Ascending aorta (tissue), 2 donors: ENCODE measurements at places on chromosomes 4 and X. TPM values are rescaled to one million over a fixed set of nuclear protein-coding genes. Genes with fewer than 3 reads are reported as not detected.

STOX2 gene
- total RNA-seq: 41.7 TPM

GRCh38 chrX:38335382-38335781, 8.1 kb upstream of the RPGR start:
- no peak for DNase-seq

- no peak for DNase-seq
Observed at GRCh38 chr4:40301603-40302002, 33.5 kb upstream of the CHRNA9 start.

DNA sequence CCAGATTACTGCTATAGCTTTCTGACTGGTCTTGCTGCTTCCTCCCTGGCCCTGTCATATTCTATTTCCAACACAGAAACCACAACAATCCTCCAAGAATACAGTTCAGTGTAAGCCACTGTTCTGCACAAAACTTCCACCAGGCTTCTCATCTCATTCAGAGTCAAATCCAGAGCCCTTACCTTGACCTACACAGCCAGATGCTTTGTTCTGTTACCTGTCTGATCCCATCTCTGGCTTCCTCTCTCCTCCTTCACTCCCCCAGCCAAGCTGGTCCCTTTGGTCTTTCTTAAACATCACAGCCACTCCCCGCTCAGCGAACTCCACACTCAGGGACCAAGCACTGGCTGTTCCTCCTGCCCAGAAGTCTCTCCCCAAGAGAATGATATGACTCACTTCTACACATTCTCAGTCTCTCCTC, 84.8 kb upstream of the BMP2K start:
- no peak for DNase-seq

GRCh38 chr4:14958436-14958835, 43.8 kb upstream of the CPEB2 start:
- no peak for DNase-seq

DNA sequence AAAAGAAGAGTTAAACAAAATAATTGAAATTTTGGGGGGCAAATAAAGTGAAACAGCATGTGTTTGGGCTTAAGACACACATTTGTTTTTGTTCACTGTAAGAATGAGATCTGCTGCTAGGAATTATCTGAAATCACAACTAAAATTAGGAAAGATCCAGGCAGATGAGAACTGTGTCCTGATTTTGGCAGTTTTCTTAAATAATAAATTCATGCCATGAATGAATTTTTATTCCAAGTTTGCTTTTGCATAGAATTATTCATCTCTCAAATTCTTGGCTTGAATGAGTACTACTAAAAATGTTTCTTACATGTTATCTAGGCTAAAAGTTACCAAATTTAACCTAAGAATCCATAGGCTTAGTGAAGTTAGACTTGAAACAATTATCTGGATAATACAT, 321.7 kb downstream of the ANK2 start:
- no peak for DNase-seq

ADAM29 gene
- not detected for total RNA-seq

CYP2U1 gene
- 23.8 TPM for total RNA-seq

DNA sequence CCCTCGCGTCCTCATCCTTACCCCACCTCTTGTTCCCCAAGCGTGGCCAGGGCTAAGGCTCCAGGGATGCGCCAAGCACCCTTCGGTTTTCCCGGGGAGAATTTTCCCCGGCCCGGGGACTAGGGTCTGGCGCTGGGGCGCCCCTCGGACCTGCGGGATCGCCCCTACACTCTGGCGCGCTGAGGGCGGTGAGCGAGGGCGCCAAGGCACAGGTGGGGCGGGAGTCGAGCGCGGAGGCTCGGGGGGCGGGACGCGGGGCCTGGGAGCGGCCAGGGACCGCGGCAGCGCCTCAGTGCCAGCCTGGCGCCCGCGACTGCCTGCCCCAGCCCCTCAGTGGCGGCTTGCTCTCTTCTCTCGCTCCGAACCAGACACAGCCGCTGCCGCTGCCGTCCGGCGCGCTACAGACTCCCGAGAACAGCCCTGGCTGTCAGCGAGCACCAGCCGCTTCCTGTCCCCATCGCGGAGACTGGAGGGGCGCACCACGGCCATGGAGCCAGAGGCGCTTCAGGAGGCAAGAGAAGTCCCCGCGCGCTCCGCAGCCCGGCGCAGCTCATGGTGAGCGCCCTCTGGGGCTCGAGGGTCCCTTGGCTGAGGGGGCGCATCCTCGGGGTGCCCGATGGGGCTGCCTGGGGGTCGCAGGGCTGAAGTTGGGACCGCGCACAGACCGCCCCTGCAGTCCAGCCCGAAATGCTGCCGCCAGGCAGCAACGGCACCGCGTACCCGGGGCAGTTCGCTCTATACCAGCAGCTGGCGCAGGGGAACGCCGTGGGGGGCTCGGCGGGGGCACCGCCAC, at the start of gene DRD5:
Gene DRD5 (plus strand): TSS at position 292 of the 793 bp plus-strand sequence. CDS start 396 bp downstream, at position 688.
- DNase-seq: no peak

DNA sequence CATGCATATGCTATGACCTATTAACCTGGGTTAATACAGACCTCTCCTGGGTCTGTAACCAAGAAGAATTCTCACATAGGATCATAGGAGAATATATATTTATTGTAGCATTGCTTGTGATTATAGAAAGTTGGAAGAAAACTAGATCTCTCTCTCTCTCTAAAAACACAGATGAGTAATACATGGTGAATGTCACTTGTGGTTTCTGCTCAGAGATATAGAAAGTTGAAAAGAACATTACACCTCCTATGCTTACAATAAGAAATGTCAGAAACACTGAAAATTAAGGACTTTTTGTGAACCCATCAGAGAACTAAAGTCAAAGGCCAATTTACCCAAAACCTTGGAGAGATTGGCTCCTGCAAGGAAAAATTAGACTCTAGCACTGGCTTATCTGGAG, 1389.5 kb downstream of the FAM133A start:
- no peak for DNase-seq

DNA sequence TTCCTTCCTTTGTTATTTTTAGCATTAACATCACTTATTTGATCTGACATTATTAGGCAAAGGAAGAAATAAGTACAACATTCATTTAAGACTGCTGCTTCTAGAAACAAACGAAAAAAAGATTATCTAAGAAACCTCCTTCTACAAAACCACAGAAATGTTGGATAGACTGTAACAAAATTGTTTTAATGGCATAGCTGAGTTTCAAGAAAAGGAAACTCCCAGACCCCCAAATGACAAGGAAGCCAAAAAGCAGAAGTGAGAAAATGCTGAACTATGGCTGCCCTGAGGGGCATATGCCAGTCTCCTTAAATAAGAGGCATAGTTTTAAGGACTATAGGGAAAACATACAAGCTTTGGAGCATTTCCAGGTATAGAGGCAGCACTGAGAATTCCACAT, 1431.6 kb upstream of the TENM3 start:
- DNase-seq: no peak

POU4F2 gene
- not detected for total RNA-seq

APOOL gene
- total RNA-seq: 11.5 TPM

DNA sequence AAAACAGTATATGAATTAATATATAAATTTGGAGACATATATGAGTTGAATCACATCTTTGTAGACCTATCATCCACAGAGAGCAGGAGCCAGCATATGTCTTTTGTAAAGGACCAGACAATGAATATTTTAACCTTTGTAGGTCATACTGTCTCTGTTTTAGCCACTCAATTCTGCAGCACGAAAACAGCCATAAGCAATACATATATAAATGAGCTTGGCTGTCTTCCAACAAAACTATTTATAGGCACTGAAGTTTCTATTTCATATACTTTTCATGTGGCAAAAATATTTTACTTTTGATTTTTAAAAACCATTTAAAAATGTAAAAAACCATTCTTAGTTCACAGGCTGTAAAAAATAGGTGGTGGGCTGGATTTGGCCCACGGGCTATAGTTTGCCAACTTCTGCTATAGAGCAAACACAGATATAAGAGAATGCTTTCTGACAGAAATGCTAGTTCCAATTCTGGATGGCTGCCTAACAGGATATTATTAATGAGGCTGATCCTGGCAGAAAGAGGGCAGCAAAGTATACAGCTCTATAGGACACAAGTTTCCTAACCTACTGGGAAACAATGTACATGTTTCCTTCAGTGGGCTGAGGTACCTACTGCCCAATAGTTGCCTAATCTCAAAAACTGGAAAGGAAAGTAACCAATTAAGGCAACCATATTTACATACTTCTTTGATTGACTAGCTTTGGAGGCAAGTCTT, 58.1 kb upstream of the UCP1 start:
- DNase-seq: no peak

GRCh38 chrX:11970578-11971359, 167.5 kb upstream of the FRMPD4 start:
- DNase-seq: no peak

PAGE2 gene
- not detected for total RNA-seq

PASD1 gene
- not detected for total RNA-seq

BCORL1 gene
- 10.3 TPM for total RNA-seq

GRCh38 chrX:110600745-110601310, 194.8 kb downstream of the CHRDL1 start:
- DNase-seq: no peak

- no peak for DNase-seq
Observed at GRCh38 chr4:66794390-66795034, 750.8 kb downstream of the CENPC start.

- no peak for DNase-seq
Observed at GRCh38 chrX:52839137-52839536, 28.1 kb downstream of the XAGE5 start.

BCOR gene
- total RNA-seq: 26.7 TPM

- no peak for DNase-seq
Observed at GRCh38 chrX:68060506-68061205, 372.6 kb downstream of the OPHN1 start.

DNA sequence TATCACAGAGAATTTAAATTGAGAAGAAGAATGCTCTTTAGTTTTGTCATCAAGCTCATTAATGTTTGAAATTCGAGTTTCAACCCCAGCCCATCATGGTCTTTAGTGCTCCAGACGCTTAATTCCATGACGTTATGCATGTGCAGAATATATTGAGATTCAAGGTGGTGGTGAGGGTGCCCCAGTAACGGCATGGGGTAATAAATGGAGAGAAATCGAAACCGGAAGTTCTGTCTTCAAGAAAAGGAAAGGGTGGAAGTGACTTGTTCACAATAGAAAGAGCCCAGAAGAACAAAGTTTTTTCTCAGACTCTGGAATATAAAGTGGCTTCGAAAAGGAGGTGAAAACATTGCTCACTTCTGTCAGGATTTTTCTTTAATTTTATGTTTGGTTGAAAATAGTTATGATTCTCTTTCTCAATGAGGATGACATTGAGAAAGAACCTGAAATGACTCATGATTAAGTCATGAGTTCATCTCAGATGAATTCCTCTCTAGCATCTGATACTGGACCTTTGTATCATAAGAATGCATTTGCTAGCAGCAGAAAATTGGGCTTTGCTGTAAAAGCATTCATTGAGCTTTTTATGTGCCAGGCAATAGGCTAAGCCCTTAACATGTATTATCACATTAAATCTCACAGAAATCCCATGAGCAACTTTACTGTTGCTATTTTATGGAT, 779 bp upstream of the DDX60L start:
- no peak for DNase-seq

GRCh38 chr4:110004556-110004955, 91.9 kb downstream of the EGF start:
- no peak for DNase-seq
